ENCODE measurements at places on chromosomes 3 and 15. TPM values are rescaled to one million over a fixed set of nuclear protein-coding genes. Genes with fewer than 3 reads are reported as not detected.

The KNL1 gene
- polyA plus RNA-seq, result not detected

The TMEM207 gene
- not detected for polyA plus RNA-seq

The LRRC57 gene
- polyA plus RNA-seq, result 9.2 TPM

The IQCH gene
- 1.9 TPM for polyA plus RNA-seq

The HES1 gene
- polyA plus RNA-seq, result 0.11 TPM

The SLC22A13 gene
- polyA plus RNA-seq, result 0.18 TPM

The HAUS2 gene
- 28.2 TPM for polyA plus RNA-seq

The MON1A gene
- polyA plus RNA-seq, result 16.5 TPM

GRCh38 chr3:152703245-152703890 lies 131.6 kb upstream of the P2RY1 start:
- no peak overlapping the region for H3K27ac ChIP-seq
- no peak for DNase-seq
- no peak overlapping the region for H3K4me3 ChIP-seq
- no peaks in the 10 kb centered on the region for H3K36me3 ChIP-seq
- H3K4me1 ChIP-seq, result no peaks in the 10 kb centered on the region

DNA sequence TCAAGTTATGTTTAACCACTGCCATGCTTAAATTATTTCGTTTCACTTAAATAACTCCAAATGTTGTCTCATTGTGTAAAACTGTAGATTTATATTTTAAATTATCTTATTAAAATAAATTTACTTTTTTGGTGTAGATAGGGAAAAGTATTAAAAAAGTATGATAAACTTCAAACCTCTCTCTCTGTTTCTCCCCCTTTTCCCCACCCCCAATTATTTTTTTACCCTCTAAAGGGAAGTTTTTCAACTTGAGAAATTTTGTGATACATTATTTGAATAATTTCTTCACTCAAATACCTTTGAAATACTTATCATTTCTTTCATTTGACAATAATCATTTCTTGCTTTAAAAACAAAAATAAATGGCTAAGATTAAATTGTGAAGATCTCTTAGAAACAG lies 66.9 kb upstream of the EIF1B start:
- no peaks in the 10 kb centered on the region for H3K4me1 ChIP-seq
- no peak overlapping the region for H3K4me3 ChIP-seq
- no peak for DNase-seq
- H3K27me3 ChIP-seq, result no peaks in the 10 kb centered on the region
- H3K36me3 ChIP-seq, result no peaks in the 10 kb centered on the region
- H3K27ac ChIP-seq, result no peak overlapping the region

DNA sequence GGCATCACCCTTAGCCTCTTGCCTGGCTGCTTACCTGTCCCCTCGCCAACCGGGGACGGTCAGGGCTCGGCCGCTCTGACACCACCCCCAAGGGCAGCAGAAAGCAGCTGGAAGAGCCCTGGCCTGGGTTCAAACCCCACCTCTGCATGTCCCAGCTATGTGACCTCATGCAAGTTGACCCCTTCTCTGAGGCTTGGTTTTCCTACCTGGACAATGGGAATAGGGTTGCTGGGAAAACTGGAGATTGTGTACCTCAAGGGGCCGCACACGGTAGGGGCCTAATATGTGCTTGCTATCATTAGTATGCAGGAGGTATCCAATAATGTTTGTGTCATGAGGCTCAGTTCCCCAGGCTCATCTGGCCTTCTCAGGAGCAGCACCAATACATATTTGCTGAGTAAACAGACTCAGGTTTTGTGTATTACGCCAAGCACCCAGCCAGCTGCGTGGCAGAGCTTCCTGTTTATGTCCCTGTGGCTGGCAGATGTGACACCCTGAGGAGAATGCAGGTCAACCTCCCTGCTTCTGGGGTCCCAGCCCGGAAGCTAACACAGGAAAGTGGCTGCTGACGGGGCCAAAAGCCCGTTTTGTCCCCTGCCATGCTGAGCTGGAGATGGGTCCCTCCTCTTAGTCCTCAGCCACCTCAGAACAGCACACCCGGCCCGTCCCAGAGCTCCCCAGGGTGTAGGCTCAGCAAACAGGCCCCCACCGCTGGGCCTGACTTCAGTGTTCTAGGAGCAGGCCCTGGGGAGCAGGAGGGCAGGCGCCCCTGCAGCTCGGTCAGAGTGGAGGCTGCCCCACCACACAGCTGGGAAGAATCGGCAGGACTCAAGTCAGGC lies 29.7 kb downstream of the PLXND1 start:
- H3K4me1 ChIP-seq, result peaks cover 54% of the 10 kb centered on the region
- peak overlapping the region; percentile 67 for H3K27ac ChIP-seq
- no peak overlapping the region for H3K4me3 ChIP-seq
- H3K27me3 ChIP-seq, result no peaks in the 10 kb centered on the region
- no peaks in the 10 kb centered on the region for H3K36me3 ChIP-seq

- no peak overlapping the region for H3K4me3 ChIP-seq
- DNase-seq, result no peak
- peaks cover 4% of the 10 kb centered on the region for H3K4me1 ChIP-seq
- H3K27ac ChIP-seq, result no peak overlapping the region
Measured at GRCh38 chr15:49179433-49180190, 9.6 kb downstream of the GALK2 start.

DNA sequence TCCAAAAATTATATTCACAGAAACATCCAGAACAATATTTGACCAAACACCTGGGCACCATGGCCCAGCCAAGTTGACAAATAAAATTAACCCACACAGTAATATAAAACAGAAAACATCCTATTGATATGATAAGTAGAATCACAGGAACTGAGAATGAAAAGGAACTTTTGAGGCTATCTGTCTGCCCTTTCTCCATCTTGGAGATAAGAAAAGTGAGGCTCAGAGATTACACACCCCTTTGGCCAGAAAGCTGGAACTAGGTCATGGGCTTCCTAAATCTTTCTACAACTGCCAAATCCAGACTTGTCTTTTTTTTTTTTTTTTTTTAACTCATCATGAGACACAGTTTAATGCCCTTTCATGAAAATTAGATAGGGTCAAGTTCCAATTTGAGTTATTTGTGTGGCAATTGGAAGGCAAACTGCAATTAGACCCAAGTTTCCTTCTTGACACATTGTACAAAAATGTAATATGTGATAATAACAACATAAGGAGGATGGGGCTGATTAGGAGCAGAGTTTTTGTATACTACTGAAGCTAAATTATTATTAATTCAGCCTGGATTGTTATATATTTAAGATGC lies 137.2 kb downstream of the RPL22L1 start:
- no peak overlapping the region for H3K4me3 ChIP-seq
- no peaks in the 10 kb centered on the region for H3K27me3 ChIP-seq
- H3K36me3 ChIP-seq, result no peaks in the 10 kb centered on the region
- H3K4me1 ChIP-seq, result no peaks in the 10 kb centered on the region
- H3K27ac ChIP-seq, result no peak overlapping the region

- H3K4me1 ChIP-seq, result no peaks in the 10 kb centered on the region
- H3K36me3 ChIP-seq, result no peaks in the 10 kb centered on the region
- no peak for DNase-seq
- H3K27me3 ChIP-seq, result no peaks in the 10 kb centered on the region
Measured at GRCh38 chr3:66039590-66039887, 821 bp upstream of the MAGI1 start.

DNA sequence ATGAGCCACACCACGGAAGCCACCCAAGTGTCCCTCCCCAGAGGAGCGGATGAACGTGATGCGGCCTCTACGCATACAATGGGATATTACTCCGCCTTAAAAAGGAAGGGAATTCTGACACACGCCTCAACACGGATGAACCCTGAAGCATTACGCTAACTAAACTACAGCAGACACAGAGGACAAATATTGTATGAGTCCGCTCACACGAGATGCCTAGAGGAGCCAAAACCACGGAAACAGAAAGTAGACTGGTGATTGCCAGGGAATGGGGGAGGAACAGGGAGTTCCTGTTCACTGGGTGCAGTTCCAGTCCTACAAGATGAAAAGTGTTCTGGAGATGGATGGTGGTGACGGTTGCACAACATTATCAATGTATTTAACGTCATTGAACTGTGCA lies 32.7 kb downstream of the SRGAP3 start:
- H3K4me1 ChIP-seq, result no peaks in the 10 kb centered on the region
- no peak overlapping the region for H3K4me3 ChIP-seq
- H3K27ac ChIP-seq, result no peak overlapping the region
- H3K27me3 ChIP-seq, result no peaks in the 10 kb centered on the region

DNA sequence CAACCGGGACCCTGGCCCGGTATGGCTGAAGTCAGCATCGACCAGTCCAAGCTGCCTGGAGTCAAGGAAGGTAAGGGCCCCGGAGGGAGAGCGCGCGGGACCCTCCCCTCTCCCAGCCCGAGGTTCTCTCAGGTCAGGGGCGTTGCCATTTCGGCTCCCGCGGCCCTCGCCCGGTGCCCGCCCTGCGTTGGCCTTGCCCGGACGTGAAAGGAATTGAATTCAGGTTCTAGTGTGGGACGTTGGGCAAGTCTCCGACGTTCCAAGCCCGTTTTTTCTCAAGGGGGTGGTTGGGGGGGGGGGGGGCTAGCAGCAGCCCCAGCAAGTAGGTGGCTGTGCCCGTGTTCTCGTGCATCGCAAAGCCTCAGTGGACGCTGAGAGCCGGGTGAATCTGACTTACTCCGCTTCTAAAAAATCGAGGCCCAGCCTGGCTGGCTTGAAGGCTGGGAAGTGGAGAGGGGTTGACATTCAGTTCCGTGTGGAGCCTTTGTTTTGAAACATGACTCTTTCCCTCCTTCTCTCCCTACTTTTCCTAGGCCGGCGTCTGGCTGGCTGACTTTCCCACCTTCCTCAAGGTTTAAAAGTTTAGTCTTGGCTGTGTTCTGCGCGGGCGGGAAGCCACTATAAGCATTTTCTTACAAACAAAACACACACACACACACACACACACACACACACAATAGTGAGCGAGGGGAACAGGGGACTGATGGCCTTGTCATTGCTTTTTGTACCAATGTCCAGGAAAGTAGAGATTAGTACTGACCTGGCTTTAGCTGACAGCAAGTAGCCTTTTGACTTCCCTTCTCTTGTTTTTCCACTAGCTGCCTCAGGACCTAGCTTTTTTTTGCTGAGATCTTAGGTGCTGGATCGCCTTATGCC lies at the start of gene UTS2B:
UTS2B (minus strand) TSS at position 873 of the 876 bp plus-strand sequence. CDS start 48,337 bp downstream, outside the sequence.
- peak within 1 kb of the TSS; percentile 40 for H3K27ac ChIP-seq
- no peaks in the 10 kb centered on the region for H3K27me3 ChIP-seq
- DNase-seq, result peak; percentile 12
- H3K4me1 ChIP-seq, result peaks cover 24% of the 10 kb centered on the region

DNA sequence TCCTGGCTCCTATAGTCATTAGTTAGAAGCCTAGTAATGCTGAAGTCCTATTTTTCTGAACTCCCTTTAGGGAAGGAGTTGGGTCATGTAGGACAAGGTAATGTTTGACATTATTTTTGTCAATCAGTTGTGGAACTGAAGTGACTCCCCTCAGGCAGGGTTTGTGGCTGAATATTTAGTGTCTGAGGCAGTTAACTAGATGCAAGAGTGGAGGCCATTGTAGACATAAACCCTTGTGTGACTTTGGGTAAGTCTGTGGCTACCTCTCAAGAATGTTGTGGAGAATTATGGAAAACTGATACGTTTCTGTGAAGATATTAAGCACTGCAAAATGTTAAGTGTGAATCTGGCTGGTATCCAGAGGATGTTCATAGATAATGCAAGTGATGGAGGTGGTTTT lies 125.2 kb upstream of the PHLDB2 start:
- H3K27ac ChIP-seq, result no peak overlapping the region
- H3K4me1 ChIP-seq, result no peaks in the 10 kb centered on the region
- no peaks in the 10 kb centered on the region for H3K27me3 ChIP-seq
- H3K36me3 ChIP-seq, result no peaks in the 10 kb centered on the region

- DNase-seq, result no peak
- no peaks in the 10 kb centered on the region for H3K4me1 ChIP-seq
- H3K4me3 ChIP-seq, result no peak overlapping the region
- no peaks in the 10 kb centered on the region for H3K36me3 ChIP-seq
Measured at GRCh38 chr15:78406016-78406585, 31.9 kb upstream of the IREB2 start.

GRCh38 chr15:36323615-36324014 lies 255.8 kb upstream of the CDIN1 start:
- no peaks in the 10 kb centered on the region for H3K27me3 ChIP-seq
- H3K4me1 ChIP-seq, result no peaks in the 10 kb centered on the region
- H3K36me3 ChIP-seq, result no peaks in the 10 kb centered on the region

GRCh38 chr3:115624029-115624741 lies 875 bp downstream of the GAP43 start:
- no peak overlapping the region for H3K27ac ChIP-seq
- no peak for DNase-seq
- peaks cover 7% of the 10 kb centered on the region for H3K27me3 ChIP-seq

DNA sequence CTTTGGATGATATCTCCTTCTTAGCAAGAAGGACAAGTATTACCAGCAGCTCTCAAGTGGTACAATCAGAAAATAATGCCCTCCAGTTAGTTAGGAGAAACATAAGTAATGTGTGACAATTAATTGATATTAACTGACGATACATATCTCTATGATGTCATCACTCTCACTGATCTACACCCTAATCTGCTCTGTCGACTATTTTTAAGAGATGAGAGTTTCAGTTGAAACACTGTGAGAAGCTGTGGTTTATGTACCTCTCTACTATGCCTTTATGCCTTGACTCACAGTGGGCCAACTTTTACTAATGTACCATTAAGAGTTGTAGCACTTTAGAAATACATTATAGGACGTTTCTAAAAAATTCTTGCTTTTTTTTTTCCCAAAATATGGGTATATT lies 8.6 kb downstream of the CEP152 start:
- H3K27me3 ChIP-seq, result no peaks in the 10 kb centered on the region
- no peaks in the 10 kb centered on the region for H3K4me1 ChIP-seq
- no peak overlapping the region for H3K4me3 ChIP-seq
- no peak overlapping the region for H3K27ac ChIP-seq
- no peak for DNase-seq

DNA sequence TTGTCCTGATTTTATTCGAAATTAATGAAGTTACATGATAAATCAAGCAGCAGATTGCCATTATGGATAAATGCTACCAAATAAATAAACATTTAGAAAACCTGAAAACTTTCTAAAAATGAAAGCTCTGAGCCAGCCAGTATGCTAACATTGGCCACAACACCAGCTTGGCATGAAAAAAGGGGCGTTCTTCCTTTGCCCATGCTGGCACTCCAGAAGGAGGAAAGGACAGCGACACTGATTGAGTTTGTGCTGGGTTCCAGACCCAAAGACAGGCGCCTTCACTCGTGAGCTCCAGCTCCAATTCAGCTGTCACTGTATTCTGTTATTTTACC lies 5.1 kb downstream of the STIMATE start:
- peak overlapping the region; percentile 62 for H3K27ac ChIP-seq
- DNase-seq, result no peak
- no peaks in the 10 kb centered on the region for H3K36me3 ChIP-seq
- no peak overlapping the region for H3K4me3 ChIP-seq
- no peaks in the 10 kb centered on the region for H3K27me3 ChIP-seq
- H3K4me1 ChIP-seq, result peaks cover 63% of the 10 kb centered on the region

All from CD4-positive, alpha-beta memory T cell (primary cell).